Nasal cavity respiratory epithelium epithelial cell of viscerocranial mucosa (primary cell): ENCODE measurements at places on chromosomes 5 and 9. TPM values are rescaled to one million over a fixed set of nuclear protein-coding genes. Genes with fewer than 3 reads are reported as not detected.

TSSK1B gene
- total RNA-seq, result under 0.01 and 1.1 TPM in 2 replicates

CDC20B gene
- under 0.01 TPM in 1 of 2 replicates, not detected in the other for total RNA-seq

ANKRD18A gene
- 1.0 and 1.9 TPM in 2 replicates for total RNA-seq

RNF183 gene
- total RNA-seq, result 0.50 TPM in 1 of 2 replicates, not detected in the other

MEF2C gene
- under 0.01 and 2.1 TPM in 2 replicates for total RNA-seq

EQTN gene
- total RNA-seq, result 0.14 TPM in 1 of 2 replicates, not detected in the other

LCP2 gene
- total RNA-seq, result not detected in 2 replicates

OTULINL gene
- 0.34 and 0.36 TPM in 2 replicates for total RNA-seq

PCDHGA2 gene
- 0.34 and 1.00 TPM in 2 replicates for total RNA-seq

NAIF1 gene
- 12.5 and 14.0 TPM in 2 replicates for total RNA-seq

TMEM232 gene
- total RNA-seq, result 0.34 and 2.8 TPM in 2 replicates

SPINK1 gene
- total RNA-seq, result 0.78 and 1.0 TPM in 2 replicates

GPR21 gene
- 0.34 and 1.4 TPM in 2 replicates for total RNA-seq

ZNF169 gene
- 2.4 and 3.1 TPM in 2 replicates for total RNA-seq

PIP5K1B gene
- total RNA-seq, result 1.0 and 1.9 TPM in 2 replicates

LRRC19 gene
- total RNA-seq, result not detected in 2 replicates

PCDHB4 gene
- under 0.01 and 0.21 TPM in 2 replicates for total RNA-seq

PCDHGB4 gene
- total RNA-seq, result 3.1 and 8.0 TPM in 2 replicates

COL15A1 gene
- total RNA-seq, result 0.07 TPM in 1 of 2 replicates, not detected in the other
